GM23338 (cell line): ENCODE measurements at places on chromosomes 2 and 18.
A peak's percentile ranks its signal among the peaks of the same experiment; 100 is the strongest.

DNA sequence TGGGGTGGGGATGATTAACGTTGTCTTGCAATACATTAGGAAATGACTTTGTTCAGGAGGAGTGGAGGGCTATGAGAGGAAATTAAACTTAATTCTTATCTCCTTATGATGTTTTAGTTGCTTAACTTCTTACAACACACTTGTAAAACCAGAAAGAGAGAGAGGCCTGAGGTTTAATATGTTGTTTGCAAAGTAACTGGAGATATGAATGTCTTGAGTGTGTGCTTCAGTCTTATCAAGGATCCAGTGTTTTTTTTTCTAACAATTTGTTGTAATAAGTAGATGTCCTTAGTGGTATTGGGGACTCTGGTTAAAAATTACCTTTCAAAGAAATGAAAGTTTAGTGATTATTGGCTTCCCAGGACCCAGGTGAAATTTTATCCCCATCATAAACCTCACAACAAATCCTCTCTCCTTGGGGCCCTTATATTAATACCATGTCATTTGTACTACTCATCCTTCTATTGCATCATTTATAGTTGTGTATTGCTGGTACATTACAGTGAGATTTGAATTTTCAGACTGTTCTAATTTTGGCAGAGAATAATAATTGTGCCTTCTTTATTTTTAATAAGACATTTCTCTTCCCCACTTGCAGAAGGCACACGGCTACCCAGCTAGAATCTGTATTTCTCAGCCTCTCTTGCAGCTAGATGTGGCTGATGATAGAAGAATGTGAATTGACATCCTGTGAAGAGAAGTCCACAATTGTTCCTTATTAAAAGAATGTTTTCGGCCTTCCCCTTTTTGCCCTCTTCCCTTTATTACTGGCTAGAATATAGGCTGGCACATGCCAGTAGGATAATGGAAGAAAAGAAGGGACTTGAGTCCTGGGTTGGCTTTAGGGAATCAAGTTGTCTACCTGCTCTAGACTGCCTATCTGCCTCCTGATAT, 91.9 kb upstream of the CXCR4 start:
- no peak for DNase-seq

DNA sequence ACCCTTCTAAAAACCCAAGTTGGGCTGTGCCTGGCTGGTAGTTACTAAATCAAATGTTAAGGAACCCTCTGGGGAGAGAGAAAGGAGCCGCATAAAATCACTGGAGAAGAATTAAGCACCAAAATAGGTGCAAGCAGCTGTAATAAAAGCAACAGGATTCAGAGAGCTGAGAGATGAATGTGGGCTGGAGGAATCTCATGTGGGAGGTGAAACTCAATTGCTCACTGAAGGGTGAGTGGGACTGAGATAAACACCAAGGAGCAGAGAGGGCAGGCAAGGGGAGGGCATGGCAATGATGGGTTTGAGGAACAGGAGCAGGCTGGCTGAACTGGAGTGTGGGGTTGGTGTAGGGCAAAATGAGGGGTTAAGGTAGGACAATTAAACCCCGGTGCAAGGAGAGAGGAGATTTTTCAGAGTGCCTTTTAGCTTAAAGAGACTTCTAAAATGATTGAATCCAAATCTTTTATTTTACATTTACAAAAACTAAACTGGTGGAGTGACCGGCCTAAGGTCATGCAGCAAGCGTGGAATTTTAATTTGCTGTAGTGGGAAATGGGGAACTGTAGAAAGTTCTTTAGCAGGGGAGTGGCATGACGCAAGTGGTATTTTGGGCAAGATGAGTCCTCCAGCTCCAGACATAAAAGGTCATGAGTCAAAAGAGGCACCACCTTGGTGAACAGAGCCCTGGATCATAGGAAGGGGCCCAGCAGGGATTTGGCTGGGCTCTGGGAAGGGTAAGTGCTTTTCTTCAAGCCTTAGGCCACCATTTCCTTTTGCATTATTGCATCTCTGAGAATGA, 10.5 kb downstream of the PLB1 start:
- no peak for DNase-seq

DNA sequence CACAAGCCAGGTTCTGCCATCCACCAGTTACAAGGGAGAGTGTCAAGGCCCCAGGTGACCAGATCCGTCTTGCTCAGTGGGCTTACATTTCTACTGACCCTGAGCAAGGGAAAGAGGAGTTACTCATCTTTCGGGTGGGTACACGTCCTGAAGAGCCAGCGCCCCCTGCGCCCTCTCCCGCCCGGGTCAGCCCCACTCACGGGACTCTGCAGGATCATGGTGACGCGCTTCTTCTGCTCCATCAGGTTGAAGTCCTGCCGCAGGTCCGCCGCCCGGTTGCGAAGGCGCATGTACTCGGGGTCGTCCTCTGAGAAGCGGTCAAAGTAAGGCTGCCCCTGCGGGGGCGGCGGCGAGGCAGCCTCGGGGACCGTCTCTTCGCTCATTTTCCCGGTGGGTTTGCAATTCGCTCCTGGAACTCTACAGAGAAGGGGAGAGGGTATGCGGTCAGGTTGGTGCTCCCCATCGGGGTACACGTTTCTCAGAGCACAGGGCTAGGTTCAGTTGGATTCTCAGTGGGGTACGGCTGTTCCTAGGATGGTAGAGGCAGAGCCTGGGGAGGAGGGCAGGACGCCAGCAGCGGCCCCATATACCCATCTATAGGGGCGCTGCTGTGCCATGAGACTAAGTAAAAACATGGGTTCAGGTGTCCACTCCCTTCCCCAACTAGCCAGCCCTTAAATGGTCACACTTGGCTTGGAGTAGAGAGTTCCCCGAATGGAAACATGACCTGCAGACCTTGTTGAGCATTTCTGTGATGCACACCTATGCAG, 61.8 kb downstream of the ADD2 start:
- no peak for DNase-seq

GRCh38 chr2:39666491-39667101, 879 bp downstream of the TMEM178A start:
- DNase-seq = peak; percentile 44

DNA sequence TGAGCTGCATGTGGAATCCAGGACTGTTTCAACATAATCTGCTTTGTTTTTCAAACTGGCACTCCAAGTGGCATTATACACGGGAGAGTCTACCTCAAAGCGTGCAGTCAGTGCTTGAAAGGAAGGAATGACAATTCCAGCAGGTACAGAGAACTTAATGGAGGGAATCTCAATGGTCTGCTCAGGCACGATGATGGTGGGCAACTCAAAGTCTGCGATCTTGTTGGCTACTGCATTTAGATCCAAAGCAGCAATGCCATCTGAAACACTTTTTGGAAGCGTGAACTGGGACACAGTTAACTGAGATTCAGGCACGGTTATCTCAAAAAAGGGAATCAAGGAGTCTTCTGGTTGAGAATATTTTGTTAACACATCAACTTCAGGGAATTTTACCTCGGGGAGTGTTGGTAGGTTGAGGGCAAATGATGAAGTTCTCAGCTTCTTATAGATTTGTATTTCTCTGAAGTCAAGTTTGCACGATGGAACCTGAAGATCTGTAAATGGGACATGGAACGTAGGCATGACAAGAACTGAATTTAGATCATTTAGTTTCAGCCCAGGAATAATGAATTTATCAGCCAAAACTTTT, 38.7 kb downstream of the APOB start:
- no peak for DNase-seq

GRCh38 chr2:100603948-100604633, 41.3 kb downstream of the PDCL3 start:
- DNase-seq = peak; percentile 21

GRCh38 chr2:33729353-33729752, 130.3 kb upstream of the FAM98A start:
- no peak for DNase-seq

GRCh38 chr2:118678985-118679384, 168.5 kb downstream of the EN1 start:
- DNase-seq = no peak

- no peak for DNase-seq
Measured at GRCh38 chr2:216622526-216622925, 10.7 kb upstream of the IGFBP2 start.

GRCh38 chr2:157404363-157404762, 39.5 kb downstream of the CYTIP start:
- no peak for DNase-seq
